ENCODE measurements at places on chromosomes 4 and X. TPM values are rescaled to one million over a fixed set of nuclear protein-coding genes. Genes with fewer than 3 reads are reported as not detected.

DNA sequence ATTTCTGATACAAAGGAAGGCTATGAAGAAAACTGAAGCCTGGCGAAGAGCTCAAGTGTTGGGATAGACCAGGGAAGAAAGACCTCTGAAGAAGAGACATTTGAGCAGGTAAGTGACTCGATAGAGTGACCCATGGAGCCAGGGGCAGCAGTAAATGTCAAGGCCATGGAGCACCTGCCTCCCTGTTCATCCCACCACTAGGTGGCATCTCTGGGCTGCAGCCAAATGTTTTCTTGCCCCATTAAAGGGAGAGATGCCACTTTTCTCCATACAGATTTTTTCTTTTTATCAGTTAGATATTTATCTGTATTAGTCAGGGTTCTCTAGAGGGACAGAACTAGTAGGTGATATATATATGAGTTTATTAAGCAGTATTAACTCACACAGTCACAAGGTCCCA lies 4.9 kb upstream of the ZNF81 start:
- H3K27me3 ChIP-seq = no peaks in the 10 kb centered on the region
- no peak overlapping the region for H3K4me3 ChIP-seq
- no peaks in the 10 kb centered on the region for H3K4me1 ChIP-seq
- DNase-seq = peak; percentile 54

DNA sequence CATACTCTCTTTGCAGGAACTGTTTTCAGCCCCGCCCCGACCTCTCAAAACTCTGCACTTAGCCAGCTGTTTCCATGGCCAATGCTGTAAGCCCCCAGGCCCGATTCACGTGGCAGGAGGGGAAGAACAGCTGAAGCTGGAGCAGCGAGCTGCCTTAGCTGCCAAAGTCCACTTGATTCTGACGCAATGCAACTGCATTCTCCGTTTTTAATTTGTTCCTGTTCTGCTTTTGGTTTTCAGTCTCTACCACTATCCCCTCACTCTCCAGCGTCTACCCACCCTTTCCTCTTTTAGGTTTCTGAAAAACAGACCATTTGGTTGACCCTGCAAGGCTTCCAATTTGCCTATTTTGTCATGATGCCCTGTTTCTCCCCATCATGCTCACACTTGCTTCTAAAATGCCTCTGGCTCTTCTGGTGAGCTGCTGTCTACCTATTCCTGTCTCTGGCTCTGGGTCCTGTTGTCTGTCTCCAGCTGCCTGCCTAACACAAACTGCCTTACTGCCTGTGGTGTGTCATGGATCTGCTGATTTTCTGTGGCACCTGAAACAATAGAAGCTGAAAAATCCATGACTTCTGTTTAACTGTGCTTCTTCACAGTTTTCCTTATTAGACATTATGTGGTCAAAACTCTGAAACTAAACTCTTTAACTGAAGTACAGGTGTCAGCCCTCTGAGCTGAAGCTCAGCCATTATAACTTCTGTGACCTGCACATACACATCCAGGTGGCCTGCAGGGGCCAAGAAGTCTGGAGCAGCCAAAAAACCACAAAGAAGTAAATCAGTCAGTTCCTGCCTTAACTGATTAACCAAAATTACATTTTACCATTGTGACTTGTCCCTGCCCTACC lies 160.5 kb upstream of the AGTR2 start:
- no peaks in the 10 kb centered on the region for H3K27me3 ChIP-seq
- H3K36me3 ChIP-seq = no peaks in the 10 kb centered on the region
- no peak overlapping the region for H3K4me3 ChIP-seq
- H3K4me1 ChIP-seq = no peaks in the 10 kb centered on the region
- DNase-seq = peak; percentile 58

DNA sequence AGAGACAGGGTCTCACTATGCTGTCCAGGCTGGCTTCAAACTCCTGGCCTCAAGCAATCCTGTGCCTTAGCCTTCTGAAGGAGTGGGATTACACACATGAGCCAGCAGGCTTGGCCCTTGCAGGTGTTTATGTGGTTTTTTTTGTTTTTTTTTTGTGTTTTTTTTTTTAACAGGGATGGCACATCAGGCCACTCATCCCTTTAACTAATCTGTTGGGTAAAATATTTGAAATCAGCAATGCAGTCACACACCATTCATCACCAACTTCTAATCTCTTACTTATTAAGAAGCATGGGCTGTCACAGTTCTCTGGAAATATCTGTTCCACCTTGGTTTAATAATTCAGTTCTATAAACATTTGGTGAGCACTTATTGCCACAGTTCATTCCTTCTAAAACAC lies 12.3 kb downstream of the CCDC160 start:
- DNase-seq = no peak
- H3K27me3 ChIP-seq = no peaks in the 10 kb centered on the region
- no peak overlapping the region for H3K27ac ChIP-seq

DNA sequence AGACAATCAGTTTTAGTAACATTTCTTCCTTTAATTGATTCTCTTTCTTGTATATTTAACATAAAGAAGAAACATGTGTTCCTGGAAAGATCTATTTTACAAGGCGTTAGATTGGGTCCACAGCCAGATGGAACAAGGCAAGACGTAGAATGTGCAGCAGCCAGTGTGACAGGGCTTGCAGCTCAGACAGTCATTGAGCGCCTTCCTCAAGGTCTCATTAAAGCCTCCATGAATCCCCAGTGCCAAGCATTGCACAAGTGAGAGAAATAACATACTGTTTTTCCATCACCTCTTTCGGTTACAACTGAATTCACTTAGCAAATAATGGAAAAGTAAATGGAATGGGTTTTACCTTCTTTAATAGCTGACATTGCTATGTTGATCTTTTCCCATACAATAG lies 292.5 kb downstream of the USP46 start:
- H3K4me1 ChIP-seq = no peaks in the 10 kb centered on the region
- no peak for DNase-seq
- H3K36me3 ChIP-seq = no peaks in the 10 kb centered on the region
- no peak overlapping the region for H3K27ac ChIP-seq
- H3K4me3 ChIP-seq = no peak overlapping the region
- H3K27me3 ChIP-seq = no peaks in the 10 kb centered on the region

- no peak overlapping the region for H3K27ac ChIP-seq
- H3K36me3 ChIP-seq = no peaks in the 10 kb centered on the region
- no peaks in the 10 kb centered on the region for H3K4me1 ChIP-seq
- H3K27me3 ChIP-seq = no peaks in the 10 kb centered on the region
- no peak overlapping the region for H3K4me3 ChIP-seq
- no peak for DNase-seq
These were observed 85.2 kb downstream of the PRRG1 start for GRCh38 chrX:37434362-37434761.

The STATH gene
- not detected for total RNA-seq

The ZNF185 gene
- total RNA-seq = 17.9 TPM

The MAGEA12 gene
- total RNA-seq = not detected

The KLHL13 gene
- 3.9 TPM for total RNA-seq

The DYNLT3 gene
- 27.2 TPM for total RNA-seq

The OTOP1 gene
- not detected for total RNA-seq

The BEX2 gene
- total RNA-seq = 14.3 TPM

The TMPRSS11B gene
- not detected for total RNA-seq

All from lower lobe of right lung (tissue), 2 donors.